ENCODE measurements at places on chromosomes 3 and 15.

GRCh38 chr15:74128785-74129585 is 1.4 kb upstream of the ISLR2 start:
- DNase-seq, result no peak

DNA sequence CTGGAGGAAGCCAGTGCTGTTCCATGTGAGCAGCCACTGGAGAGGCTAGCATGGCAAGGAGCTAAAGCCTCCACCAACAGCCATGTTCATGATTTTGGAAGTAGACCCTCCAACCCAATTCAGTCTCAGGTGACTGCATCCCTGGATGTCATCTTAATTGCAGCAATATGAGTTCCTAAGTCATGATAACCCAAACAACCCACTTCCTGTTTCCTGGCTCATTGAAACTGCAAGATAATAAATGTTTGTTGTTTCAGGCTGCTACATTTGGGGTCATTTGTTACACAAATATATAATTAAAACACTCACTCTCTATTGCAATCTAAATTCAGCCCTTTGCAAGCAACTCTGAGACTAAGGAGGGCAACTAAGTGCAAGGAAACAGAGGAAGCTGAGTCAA is 62.4 kb upstream of the SLC24A5 start:
- no peak for DNase-seq

DNA sequence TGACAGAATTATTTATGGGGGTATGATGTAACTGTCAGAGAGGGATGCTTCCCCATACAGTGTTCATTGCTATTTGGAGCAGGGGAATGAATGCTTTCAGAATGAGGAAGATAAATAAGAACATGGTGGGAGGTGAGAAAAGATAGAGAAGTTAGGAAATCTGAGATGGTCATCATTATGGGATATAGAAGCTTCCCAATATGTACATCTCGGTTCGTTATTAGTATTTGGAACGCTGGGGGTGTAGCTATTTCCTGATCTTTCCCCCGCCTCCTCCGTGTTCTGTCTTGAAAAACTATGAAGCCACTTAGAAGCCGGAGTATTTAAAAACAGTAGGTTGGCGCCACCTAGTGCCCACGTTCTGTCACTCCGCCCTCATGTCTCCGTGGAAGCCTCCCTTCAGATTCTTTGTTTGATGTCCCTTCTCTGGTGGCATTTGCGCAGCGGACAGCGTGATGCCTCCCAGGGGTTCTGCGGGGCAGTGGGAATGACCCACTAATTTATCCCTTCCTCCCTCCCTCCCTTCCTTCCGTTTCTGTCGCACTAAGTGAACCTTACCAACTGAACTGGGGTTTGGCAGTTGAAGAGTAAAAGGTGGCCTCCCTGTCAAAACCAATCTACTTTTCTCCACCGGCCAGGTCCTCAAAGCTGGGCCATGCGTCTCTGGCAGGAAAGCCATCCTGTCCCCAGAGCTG is 184.5 kb downstream of the FEZF2 start:
- DNase-seq, result peak; percentile 79

DNA sequence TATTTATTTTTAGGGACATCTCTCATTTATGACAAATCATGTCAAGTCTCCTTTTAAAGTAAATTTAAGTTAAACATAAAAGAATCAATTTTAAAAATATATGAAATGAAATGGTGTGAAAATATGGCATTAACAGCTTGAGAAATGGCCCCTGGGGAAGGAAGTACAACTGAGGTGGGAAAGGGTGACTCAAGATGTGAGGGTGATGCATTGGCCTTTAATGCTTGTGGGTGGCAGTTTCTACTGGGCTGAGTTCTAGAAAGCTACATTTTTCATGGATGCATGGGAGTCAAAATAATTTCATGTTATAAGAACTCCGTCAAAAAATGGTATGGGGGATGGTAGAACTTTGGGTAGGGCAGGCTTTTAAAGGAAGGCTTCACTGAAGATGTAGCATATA is 708.8 kb upstream of the CFAP20DC start:
- DNase-seq, result no peak

- DNase-seq, result no peak
Measured at GRCh38 chr3:114428044-114428595, 134.3 kb downstream of the TIGIT start.

GRCh38 chr15:72342385-72342784 is 22.4 kb upstream of the CELF6 start:
- DNase-seq, result no peak

- DNase-seq, result no peak
Measured at GRCh38 chr3:100072326-100073048, 41.8 kb downstream of the FILIP1L start.

DNA sequence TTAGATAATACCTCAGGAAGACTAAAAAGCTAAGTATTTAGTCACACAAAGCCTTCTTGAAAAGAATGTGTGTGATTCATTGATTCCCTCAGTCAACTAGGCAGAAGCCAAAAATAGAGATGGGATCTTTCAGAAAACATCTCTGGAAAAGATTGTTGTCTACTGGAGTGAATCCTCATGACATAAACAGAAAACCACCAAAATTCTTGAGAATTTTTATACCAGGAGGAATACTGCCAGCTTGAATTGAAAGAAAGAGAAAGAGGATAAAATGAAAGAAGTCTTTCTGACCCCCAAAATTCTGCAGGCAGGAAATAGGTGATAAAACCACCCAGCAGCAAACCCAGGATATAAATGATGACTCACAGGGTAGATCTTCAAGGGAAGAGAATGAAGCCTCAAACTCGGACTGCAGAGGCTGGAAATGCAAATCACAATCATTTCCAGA is 363.1 kb upstream of the PLSCR5 start:
- DNase-seq, result peak; percentile 2

GRCh38 chr3:108527109-108527508 is 16.7 kb upstream of the MYH15 start:
- DNase-seq, result no peak

DNA sequence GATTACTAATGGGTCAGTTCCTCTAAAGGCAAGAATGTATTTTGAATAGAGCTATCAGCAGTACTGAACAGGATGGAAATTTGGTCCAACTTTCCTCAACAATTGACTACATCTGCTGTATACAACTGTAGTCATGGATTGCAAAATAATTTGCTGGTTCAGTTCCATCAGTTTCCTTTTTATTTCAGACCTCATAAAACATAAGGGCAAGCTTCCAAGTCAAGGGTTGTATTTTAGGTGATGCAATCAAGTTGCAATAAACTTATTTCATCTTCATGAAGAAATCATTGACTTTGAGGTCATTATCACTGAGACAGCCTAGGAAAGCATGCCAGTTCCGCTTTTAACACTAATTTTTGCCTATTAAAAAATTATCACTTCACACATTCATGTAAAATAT is 90.4 kb upstream of the TSEN2 start:
- DNase-seq, result peak; percentile 65

DNA sequence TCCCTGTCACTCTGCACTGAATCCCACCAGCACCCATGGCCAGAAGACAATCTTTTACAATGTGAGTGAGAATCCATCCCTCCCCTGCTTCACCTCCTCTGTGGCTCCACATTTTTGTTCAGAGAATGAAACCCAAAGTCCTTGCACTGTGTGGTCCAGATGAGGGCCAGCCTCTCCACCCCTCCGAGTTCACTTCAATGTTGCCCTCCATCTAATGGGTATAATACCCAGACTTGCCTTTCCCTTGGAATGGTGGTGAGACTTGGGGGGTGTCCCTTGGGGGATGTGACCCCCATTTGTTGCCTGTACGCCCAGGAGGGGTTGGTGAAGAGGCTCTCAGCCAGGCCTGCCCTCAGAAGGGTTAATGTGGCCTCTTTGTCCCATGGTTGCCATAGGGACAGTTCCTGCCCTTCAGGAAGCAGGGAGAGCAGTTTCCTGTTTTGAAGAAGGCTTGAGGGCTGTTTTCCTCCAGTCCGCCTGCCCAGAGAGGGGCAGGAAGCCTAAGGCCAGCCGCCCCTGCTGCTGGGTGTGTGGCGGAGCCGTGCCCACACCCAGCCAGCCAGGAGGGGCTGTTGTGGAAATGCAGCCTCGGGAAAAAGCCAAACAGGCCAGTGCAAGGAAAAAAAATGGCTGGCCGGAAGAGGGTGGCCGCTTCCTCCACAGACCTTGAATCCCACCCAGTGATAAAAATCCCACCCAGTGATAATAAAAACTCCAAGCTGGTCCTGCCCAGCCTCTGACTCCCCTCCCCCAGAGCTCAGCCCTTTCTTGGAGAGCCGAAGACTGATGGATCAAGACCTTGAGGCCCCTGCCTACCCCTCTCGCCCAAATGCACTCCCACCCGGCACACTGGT is 14.6 kb upstream of the FGD5 start:
- DNase-seq, result peak; percentile 60

GRCh38 chr3:121735047-121735696 is 14.4 kb downstream of the GOLGB1 start:
- DNase-seq, result no peak

DNA sequence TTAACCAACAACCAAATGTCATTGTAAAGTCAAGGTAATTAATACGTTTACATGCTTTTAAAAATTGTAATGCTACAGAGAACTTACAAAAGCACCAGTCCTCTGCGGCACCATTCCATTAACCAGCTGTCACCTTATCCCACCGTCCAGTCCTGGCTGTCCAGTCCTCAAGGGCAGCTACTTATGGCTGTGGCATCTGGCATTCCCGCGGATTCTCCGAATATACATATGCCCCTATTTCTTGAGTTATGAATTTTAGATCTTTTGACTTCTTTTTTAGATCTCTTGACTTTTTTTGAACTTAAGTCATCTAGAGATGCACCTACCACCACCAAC is 382 bp upstream of the POMGNT2 start:
- DNase-seq, result no peak

GRCh38 chr15:94029495-94029894 is 201.9 kb upstream of the MCTP2 start:
- DNase-seq, result peak; percentile 38

DNA sequence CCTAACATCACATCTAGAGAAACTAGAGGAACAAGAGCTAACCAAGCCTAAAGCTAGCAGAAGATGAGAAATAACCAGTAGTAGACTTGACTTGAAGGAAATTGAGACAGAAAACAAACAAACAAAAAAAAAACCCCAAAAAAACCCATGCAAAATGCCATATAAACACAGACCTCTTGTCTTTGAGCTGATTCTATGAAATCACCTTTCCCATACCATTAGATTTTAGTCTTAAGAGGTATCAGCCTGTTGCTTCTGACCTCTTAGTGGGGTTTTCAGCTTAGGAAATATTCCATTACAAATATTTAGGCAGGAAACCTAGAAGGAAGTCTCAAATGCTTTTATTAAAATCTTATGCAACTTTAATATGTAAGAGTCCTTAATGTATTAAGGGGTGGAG is 23.9 kb upstream of the ST3GAL6 start:
- no peak for DNase-seq

GRCh38 chr15:101558221-101558941 is 68.9 kb upstream of the PCSK6 start:
- no peak for DNase-seq

- DNase-seq, result peak; percentile 49
Measured at GRCh38 chr15:42604894-42605744, 29.7 kb downstream of the STARD9 start.

DNA sequence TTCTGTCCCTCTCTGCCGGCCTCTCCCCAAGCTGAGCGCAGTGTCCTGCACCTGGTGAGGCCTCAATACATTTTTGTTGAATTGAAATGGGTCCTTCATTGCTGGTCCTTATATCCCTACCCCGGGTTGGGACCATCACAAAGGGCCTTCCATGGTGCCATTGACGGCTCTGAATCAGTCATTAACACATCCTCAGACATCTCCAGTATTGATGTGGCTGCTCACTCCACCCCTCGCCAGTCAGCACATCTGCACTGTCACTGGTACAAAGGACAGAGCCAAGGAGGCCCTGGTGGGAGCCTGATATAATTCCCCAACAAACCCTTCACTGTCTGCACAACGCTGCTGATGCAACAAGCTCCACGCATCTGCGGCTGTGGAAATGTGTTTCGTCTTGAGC is 191.6 kb upstream of the TOPAZ1 start:
- DNase-seq, result no peak
